ENCODE measurements at places on chromosomes 4 and X.

GRCh38 chr4:173001571-173001970 is 167.0 kb upstream of the GALNT7 start:
- DNase-seq: no peak

DNA sequence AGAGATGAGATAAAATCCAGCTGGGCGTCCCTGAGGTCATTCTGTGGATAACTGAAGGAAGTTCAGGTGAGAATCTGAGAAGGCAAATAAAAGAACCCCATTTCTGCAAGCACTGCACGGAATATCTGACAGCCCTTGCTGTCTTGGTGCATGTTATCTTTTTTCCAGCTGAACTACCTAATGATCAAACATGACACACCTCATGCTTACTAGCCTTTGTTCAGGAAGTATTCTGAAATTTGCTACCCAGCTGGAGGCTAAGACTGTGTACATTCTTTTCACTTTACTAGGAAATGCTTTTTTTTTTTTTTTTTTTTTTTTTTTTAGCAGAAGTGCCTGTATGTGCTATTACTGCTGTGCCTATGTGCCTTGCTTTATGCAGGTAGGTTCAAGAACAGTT is 718.1 kb downstream of the SMARCA1 start:
- DNase-seq: no peak

- DNase-seq: no peak
Measured at GRCh38 chr4:43331226-43332051, 438.9 kb downstream of the GRXCR1 start.

GRCh38 chr4:98261405-98262291 is 464 bp downstream of the RAP1GDS1 start:
- DNase-seq: no peak

GRCh38 chrX:11530621-11531020 is 135.1 kb downstream of the ARHGAP6 start:
- DNase-seq: no peak

Data from GM12878 (cell line).